Stimulated activated naive CD8-positive, alpha-beta T cell treated with anti-CD3 and anti-CD28 coated beads, Interleukin-15, Interleukin-2, amounts not matched to agents 100 U/mL and 50 U/mL, for 24 hours (primary cell): ENCODE measurements at places on chromosomes 16 and 17.
A peak's percentile ranks its signal among the peaks of the same experiment; 100 is the strongest.

DNA sequence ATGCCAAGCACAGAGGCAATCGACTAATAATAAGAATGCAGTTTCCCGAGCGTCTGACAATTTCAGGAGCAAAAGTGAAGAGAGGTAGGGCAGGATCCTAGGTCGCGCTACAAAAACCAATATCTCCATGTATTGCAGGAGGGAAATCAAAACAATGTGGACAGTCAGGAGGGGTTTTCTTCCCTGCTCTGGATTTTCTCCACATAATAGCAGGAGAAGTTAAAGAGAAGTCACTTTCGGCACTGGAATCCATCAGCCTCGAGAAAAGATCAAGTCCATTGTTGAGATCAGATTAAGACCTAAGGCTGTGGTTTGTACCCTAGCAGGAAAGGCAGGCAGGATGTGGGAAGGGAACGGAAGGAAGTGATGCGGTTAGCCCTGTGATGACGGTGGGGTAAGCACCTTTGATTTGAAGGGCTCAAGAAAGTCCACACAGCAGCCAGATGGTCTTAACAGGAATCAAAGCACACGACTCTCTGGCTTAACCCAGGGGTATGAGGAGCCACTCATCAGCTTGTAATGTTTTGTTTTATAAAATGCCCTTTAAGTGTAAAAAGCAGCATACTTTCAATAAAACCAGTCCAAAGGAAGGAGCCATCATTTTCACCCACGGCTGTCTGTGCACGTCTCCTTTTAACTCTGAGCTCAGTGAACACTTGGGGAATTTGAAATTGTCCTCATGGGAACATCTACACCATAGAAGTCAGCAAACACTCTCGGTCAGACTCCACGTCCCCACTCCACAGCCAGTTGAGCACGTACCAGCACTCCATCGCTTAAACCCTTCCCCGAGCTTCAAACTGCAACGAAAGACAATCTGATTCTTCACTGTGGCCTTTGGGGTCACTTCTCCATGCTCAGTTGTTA lies 15.8 kb upstream of the AKTIP start:
- peak; percentile 77 for DNase-seq

DNA sequence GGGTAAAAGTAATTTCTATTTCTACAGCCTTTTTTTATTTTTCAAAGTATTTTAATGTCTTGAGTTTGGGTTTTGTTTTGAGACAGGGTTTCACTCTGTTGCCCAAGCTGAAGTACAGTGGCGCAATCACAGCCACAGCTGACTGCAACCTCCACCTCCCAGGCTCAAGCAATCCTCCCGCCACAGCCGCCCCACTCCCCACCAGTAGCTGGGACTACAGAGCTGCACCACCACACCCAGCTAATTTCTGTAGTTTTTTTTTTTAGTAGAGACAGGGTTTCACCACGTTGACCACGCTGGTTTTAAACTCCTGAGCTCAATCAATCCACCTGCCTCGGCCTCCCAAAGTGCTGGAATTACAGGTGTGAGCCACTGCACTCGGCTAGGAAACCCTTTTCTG lies 44.0 kb downstream of the TUBD1 start:
- DNase-seq = peak; percentile 64

DNA sequence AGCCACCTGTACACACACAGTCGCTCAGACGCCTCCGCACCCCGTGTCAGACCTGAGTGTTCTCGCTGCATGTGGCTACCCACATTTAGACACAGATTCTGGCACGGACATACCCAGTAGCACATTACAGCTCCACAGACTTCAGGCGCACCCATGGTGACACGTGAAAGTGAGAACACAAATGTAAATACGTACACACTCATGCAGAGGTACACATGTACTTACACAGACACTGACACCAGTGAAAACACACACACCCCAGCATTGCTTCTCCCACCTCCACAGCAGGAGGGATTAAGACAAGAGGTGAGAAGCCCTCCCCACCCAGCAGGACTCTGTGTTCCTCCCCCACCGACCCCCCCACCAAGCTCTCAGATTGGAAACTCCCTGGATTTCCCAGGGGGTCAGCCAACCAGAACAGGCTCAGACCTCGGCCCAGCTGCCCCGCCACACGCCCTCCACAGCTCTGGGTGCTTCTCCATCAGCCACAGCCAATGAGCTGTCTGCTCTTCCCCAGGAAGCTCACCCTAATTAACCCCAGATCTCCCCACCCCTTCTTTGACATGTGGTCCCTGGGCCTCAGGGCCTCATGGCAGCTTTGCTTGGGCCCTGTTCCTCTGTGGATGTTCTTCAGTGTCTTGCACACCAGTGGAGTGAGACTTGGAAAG lies 5.3 kb upstream of the FOXN1 start:
- DNase-seq = no peak

- DNase-seq = peak; percentile 46
Observed at GRCh38 chr16:79372503-79373184, 227.9 kb downstream of the MAF start.

DNA sequence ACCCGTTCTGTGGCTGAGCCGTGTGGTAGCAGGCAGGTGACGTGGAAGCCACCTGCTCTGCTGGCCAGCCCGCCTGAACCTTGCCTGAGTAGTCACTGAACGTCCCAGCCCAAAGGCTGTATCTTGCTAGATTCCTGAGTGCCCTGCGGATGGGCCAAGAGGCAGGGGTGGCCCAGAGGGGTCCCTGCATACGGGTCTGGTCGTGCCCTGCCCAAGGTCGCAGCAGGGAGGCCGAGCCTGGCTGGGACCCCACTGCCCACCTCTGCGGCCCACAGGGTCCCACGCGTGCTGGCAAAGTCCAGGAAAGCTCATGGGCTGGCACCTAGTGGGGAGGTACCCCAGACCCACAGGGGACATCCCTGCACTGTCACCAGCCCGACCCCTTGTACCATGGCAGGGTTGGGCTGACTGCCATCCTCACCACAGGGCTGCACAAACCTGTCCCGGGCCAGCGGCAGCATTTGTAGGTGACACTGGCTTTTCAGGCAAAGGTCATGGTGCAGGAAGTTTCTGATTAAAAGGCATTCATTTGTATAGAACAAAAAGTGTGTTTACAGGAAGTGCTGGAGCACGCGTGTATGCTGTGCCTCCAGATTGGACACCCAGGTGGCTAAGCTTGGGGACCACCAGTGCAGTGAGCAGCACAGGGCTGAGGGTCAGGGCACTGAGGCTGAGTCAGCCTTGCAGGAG lies 45.1 kb upstream of the ZC3H18 start:
- DNase-seq = no peak

- DNase-seq = no peak
Observed at GRCh38 chr17:36850790-36851189, 86.5 kb upstream of the LHX1 start.

GRCh38 chr16:3074860-3075522 lies 9.6 kb downstream of the IL32 start:
- DNase-seq = peak; percentile 74

DNA sequence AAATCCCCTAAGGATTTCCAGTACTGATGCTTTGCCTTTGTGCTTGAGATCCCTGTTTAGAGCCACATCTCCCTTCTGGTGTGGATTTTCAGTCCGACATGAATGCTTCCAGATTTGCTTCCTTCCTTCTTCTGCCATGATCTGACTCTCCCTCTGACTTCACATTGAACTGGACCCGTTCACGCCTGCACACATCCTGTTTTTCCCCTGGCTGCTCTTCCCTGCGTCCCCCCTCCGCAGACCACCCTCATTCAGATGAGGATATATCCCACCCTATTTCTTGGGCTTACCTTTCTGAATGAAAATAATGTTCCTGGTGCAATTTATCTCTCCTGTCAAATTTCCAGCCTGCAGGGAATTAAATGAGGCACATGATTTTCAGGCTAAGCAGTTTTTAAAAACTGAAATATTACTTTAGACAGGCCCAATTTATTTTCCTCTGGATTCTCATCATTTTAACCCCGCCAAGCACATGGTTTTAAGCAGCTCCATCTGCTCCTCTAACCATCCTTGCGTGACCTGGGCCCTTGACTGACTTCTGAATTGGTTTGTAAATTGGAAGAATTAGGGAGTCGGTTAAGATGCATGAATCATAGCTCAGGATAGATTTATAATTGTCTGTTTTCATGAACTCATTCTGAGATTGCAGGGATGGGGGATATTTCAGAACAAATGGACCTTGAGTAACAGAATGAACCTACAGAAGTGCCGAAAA lies 59.2 kb downstream of the BMERB1 start:
- DNase-seq = peak; percentile 3

DNA sequence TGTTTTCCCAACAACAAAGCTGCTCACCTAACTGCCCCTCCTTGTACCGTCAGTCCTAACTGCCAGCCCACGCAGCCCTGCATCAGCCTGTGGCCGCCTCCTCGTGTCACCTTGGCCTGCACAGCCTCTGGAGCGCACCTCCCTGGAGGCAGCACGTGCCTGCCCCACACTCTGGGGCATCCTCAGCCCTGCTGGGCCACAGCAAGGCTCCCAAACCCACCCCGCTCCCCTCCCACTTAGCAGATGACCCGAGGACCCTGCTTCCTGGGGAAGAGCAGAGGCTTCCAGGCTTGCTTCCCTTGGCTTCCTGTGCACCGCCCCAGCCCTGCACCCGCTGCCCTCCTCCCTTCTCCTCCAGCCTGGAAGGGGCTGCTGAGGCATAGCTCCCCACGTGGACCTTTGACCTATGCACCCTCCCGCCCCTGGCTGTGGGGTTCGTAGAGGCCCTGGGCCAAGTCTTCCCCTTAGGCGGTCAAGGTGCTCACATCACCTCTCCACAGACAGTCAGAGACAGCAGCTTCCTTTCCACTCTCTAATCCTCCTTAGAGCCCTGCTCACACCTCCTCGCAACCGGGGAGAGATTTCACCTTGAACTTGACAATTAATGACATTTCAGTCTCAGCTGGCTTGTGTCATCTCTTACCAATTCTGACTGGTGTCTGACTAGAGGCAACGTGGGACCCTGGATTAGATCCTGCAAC lies 115.0 kb downstream of the MGAT5B start:
- no peak for DNase-seq

DNA sequence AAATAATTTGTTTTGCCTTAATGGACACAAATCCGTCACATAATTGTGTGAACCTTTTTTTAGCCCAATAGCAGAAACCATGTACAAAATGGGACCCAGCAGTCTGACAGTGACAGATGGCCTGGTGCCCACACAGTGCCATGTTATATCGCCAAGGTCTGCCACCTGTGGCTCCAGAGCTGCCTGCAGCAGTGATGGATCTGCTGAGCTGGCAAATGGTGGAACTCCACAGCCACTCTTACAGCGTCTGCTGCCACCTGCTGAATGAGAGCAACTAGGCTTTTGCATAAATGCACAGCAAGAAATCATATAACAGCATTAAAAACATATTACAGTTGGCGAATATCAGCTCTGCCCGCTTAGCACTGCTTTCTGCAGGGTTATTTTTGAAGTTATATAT lies 59.4 kb downstream of the NUP93 start:
- peak; percentile 15 for DNase-seq

- no peak for DNase-seq
Observed at GRCh38 chr17:44959821-44960531, 8.1 kb downstream of the C1QL1 start.

DNA sequence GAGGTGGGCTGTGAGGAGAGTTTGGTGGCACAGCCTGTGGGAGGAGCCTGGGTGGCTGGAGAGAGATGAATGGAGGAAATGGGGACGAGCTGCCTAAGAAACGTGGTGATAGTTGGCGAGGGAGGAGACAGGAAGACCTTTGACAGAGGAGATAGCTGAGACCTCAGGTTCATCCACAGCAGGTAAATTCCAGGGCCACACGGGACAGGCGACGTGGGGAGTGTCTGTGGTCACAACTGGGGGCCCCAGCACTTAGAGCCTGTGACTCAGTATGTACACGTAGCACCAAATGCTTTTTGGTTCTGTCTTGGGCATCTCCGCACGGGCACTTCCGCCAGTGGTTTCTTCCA lies 7.7 kb downstream of the MINK1 start:
- peak; percentile 45 for DNase-seq

DNA sequence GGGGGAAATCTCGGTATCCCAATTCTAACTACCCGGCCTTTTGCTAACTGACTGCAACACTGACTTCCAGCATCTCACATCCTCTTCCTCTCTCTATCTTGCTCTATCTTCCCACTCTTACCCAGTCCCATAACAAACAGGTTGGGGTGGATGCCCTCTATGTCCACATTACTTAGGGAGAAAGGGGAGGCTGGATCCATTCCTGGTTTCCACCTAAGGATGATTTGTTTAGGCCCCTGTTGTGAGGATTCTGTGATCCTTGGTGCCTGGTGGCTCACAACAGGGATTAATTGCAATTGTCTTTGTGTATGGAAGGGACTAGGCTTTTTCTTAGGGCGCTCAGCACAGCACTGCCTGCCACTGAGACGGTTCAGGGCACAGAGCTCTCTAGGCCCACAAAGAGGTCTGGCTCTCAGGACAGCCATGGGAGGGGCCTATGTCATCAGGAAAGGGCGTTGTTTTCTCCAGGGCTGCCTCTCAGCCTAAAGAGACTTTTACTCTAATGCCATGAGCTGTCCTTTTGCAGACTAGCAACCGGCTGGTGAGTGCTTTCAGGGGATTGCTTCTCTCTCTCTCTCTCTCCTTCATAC lies 612.1 kb upstream of the SALL1 start:
- DNase-seq = no peak
